ENCODE measurements at places on chromosomes 3 and 15.

- no peak for DNase-seq
Measured at GRCh38 chr15:84836844-84837243, 19.7 kb downstream of the ALPK3 start.

DNA sequence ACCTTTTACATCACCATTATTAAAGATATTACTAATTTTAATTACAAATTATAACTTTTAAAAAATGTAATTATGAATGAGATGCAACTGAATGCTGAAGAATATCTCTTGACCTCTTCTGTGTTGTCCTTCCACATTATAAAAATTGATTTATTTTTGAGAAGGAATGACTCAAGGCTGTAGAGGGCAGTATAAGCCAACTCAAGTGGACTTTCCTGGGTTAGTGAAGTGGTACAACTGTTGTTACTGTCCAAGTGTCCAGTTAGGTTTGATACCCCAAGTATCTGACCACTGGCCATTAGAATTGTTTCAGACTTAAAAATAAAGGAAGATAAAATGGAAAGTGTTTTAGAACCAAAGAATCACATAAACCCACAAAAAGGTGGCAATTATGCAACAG lies 51.9 kb downstream of the BBX start:
- DNase-seq: no peak

DNA sequence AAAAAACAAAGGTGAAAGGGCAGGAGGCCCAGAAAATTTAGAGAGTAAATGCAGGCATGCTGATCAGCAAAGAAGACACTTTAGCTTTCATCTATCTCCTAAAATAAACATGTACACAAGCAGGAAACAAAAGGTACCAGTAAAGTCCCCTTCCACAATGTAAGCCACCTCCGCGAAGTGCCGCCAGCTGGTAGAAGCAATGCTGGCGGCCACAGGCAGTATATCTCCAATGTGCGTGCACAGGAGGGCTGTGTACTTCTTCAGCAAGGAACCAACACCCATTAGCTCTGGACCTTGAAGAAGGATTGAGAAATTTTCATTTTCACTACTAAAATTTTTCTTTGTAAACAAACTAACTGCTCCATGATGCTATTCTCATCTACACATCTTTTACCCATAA lies 75.4 kb downstream of the HERC2 start:
- DNase-seq: no peak

DNA sequence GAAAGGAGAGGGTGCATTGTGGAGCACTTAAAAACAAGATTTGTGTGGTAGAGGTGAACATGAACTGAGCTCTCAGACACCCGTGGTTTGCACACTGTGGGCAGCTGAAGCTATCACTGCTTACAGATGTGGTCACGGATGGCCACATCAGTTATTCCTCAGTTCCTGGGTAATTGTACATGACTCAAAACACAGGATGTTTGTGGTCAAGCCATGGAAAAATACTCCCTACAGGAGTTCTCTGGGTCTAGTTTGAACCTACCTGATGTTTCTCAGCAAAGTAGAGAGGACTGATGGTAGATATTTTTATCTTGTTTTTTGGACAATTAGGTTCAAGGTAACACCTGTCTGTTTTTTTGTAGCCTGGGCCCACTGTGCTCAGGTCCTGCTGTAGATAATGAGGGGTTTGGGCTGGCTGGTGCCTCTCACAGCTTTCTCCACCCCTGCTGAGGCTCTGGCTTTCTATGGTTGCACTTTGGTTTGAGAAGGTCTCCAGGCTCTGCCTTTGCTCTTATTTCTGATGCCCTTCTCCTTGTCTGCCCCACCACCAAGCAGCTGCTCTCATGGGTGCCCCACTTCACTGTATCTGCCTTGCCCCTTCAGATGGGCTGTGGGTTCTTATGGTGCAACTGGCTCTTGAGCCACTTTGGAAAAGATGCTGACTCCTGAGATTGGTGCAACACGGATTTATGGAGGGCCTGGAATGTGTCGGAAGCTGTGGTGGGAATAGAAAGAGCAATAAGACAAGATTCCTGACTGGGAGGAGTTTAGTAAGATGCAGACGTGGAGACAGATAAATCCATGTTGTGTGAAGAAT lies 40.1 kb downstream of the CDCP1 start:
- DNase-seq: peak; percentile 64

- DNase-seq: no peak
Measured at GRCh38 chr3:94183551-94183950, 120.7 kb downstream of the NSUN3 start.

All from activated gamma-delta T cell treated with Interleukin-2 at 50 U/mL for 16 hours (primary cell).